ENCODE measurements at places on chromosomes 11 and 22. TPM values are rescaled to one million over a fixed set of nuclear protein-coding genes. Genes with fewer than 3 reads are reported as not detected.

- DNase-seq = no peak
These were observed 43.6 kb upstream of the DDX6 start for GRCh38 chr11:118834427-118835028.

DNA sequence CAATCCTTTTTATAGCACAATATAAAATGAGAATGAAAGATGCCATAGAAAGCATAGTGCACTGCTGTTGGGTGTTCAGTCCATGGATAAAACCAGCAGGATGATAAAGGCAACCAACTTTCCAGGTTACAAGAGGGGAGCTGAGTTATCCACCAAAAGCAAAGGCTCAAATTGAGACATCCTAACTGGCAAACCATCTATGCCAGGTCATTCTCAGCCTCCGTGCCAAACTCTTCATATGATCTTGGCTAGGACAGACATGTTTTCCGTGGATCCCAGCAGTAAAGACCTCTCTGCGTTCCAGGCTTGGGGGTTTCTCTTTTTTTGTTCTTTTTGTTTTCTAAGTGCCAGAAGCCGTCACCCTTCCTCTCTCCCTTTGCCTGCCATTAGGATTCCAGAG, 7.3 kb upstream of the APOA1 start:
- no peak for DNase-seq

- no peak for DNase-seq
These were observed 33.7 kb downstream of the APLP2 start for GRCh38 chr11:130103296-130103814.

GRCh38 chr11:69050592-69051380, 2.1 kb downstream of the TPCN2 start:
- DNase-seq = no peak

GRCh38 chr11:33256031-33256812, 959 bp upstream of the HIPK3 start:
- no peak for DNase-seq

DNA sequence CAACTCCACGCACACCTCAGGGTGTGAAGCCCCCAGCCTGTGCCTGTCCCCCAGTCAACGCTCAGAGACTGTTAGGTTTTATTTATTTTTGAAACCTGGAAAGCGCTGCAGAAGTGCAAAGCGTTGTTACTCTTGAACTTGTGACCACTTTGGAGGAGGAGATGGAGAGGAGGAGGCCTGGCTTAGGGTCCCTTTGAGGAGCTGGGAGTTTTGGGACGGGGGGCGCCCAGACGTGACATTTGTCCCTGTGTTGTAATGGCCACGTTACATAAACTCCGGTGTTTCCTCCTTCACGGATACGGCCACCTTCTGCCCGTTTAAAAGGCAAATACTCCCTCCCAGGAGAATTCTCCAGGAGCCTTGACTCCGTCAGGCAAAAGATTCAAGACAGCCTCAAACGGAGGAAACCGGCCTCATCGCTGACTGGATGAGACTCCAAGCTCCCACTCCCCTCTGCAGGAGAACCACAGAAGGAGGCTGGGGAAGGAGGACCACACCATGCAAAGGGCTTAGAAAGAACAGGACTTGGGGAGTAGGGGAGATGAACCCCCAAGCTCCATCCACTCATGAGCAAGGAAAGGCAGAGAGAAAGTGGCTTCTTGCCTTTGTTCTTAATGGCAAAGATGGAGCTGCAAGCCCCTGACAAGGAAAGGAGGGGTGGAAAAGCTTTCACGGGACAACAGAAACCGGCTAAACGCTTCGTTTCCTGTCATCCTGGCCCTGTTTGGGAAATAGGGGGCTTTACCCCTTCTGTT, 630 bp downstream of the PIK3IP1 start:
- DNase-seq = no peak

GRCh38 chr11:129722529-129722928, 93.1 kb upstream of the TMEM45B start:
- no peak for DNase-seq

DNA sequence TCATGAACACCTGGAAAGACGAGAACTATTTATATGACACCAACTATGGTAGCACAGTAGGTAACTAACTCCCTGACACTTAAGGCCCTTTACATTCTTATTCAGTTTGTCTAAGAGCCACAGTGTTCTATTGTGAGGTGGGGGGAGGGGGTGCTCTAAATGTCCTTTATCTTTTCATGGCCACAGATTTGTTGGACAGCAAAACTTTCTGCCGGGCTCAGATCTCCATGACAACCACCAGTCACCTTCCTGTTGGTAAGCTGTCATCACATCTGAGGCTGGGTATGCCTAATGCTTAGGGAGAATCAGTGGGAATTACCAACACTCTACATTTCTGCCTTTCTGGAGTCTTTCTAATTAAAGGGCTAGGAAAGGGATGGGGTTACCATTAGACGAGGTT, 30.7 kb downstream of the EHF start:
- DNase-seq = no peak

DNA sequence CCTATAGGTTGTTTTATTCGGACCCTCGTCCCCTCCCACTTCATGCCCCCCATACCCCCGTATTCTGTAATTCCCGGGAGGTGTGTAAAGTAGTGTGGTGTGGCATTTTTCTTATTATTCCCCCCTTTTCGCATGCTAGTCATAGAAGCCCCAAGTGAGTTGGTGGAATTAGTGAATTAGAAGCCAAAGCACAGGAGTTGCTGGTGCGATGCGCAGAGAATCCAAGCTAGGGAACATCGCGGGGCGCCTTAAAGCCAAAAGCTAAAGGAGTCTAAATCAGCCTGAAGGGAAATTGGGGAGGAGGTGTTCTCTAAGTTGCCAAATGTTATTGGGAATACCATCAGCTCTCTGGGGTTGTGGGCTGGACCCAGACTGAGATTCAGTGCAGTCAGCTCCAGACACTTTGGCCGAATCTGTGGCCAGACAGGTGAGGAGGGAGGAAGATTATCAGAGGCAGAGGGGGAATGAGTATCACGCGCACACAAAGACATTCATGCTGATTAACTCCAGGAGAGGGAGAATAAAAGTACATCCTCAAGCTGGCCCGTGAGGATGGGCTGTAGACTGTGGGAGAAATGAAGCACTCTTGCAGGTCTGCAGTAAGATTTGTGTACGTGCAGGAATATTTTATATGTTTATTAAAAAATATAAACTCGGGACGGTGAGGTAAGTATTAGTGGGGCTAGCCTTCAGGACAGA, 102.8 kb upstream of the HSD17B12 start:
- DNase-seq = peak; percentile 11

GRCh38 chr11:7028141-7028540, 7.9 kb downstream of the NLRP14 start:
- no peak for DNase-seq

DNA sequence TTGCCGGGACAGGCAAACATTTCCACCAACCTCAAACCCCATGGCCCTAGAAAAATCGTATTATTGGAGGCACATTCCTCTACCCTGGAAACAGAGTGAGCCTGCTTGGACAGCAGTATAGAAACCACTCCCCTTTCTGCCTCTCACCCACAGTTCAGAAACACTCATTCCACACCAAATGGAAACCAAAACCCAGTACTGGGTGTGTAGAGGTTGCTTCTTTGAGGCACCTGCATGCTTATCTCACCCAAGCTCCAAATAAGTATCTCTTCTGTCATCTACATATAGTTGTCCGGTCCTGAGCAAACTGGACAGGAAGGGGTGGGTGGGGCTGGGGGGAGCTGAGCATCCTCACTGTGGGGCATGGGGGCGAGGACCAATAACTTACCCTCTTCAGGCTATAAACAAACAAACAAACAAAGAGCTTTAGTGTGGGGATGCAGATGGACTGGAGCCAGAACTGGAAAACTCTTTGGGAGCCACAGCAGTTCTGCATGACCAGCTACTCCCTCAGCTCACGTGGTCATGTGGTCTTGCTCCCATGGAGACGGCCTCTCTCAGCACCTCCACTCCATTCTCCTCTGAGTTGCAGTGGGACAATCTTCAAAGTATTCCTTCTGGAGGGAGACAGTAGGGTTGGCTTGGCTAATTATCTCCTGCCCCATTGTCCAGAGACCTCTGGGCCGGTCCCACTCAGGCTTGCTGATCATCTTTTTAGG, 1.0 kb upstream of the PLAAT2 start:
- peak; percentile 59 for DNase-seq

DNA sequence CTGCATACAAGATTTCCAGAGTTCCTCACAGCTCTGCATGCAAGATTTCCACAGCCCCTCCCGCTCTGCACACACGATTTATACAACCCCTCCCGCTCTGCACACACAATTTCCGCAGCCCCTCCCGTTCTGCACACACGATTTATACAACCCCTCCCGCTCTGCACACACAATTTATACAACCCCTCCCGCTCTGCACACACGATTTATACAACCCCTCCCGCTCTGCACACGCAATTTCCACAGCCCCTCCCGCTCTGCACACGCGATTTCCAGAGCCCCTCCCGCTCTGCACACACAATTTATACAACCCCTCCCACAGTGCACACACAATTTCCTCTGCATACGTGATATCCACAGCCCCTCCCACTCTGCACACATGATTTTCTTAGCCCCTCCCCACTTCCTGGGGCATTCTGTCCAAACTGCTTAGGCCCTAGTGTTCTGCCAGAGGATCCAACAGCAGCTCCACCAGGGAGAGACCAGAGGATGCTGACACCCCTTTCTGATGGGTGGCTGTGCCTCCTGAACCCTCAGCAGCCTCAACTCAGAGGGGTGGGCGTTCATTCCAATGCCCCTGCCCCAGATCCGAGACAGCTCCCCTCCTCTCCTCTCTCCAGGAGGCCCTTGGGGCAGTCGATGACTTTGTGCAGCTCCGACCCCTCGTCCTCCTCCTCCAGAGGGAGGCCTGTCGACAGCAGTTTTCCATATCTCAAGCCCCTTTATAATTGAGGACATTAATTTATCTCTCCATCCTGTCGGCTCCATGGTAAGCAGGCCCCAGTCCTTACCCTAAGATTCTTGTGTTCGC, 671.7 kb downstream of the BRD1 start:
- no peak for DNase-seq

- DNase-seq = no peak
These were observed 89.8 kb downstream of the APIP start for GRCh38 chr11:34826384-34826726.

Gene SLN
- total RNA-seq = not detected

Gene MIOX
- not detected for total RNA-seq

Gene MRTFA
- 65.1 TPM for total RNA-seq

Gene POTEH
- total RNA-seq = not detected
